Choroid plexus epithelial cell (primary cell): ENCODE measurements at places on chromosomes 12 and 14.
A peak's percentile ranks its signal among the peaks of the same experiment; 100 is the strongest.

DNA sequence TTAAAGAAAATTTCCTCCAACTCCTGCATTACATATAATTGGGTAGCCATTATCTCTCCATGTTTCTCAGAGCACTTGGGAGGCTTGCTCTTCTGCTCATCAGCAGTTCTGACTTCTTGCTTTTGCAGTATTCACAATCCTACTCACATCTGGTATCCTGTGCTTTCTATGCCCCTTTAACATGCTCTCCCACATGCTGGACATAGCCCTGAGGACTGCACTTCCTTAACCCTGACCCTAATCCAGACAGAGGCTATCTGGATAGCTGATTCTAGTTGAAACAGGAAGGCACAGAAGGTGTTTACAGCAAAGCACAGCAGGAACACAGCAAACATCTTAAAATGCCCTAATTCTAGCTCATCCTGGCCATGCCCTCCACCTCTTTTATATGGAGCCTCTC is 7.3 kb upstream of the CMAS start:
- DNase-seq = no peak

GRCh38 chr14:93977790-93978581 is 1.6 kb upstream of the ASB2 start:
- DNase-seq = no peak

- DNase-seq = no peak
These were observed 145.3 kb upstream of the GRIN2B start for GRCh38 chr12:14126692-14127091.

- no peak for DNase-seq
These were observed 20.7 kb downstream of the ADCY6 start for GRCh38 chr12:48768147-48768546.

DNA sequence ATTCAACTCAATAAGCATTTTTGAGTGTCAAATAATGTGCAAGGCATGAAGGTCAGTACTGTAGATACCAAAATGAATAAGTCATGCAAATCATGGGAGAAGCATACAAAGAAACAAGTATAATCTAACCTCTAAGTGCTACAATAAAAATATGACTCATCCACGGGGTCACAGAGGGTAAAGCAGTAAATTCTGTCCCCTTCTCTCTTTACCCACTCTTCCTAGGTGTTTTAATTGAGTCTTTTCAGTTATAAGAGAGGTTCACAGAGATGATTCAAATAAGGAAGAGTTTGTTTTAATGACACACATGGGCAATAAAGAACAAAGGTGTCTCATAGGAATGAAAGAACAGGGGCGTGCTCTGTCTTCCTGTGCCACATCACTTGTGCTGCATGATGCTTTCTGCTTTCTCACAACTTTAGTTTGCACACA is 71.5 kb upstream of the DAAM1 start:
- DNase-seq = no peak

DNA sequence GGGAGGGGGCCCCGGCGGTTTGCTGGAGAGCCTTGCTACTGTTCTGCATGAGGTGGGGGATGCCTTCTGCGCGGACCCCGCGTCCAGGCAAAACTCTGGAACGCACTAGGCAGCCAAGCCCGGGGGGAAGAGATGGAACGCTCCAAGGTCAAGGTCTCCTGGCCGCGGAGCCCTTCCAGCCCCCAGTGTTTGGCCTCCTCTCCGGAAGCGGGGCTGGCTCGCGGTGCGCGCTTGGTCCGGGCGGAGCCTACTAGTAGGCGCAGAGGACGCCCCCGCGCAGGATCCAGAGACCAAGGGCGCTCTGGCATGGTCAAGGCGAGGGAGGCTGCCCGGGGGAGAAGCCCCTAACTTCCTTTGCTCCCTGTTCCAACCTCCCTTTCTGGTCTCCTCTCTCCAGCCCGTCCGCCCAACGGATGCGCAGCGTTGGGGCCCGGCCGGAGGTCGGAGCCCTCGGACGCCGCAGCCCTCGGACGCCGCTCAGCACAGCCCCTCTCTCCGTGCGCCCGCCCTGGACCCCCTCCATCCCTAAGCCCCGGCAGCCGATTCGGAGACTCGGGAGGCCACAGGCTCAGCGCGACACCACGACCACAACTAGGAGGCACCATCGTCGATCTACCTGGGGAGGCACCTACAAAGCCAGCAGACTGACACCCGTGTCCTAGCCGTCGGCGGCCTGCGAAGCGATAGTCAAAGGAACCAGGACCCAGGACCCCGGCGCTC is 669 bp upstream of the KCNK13 start:
- no peak for DNase-seq

DNA sequence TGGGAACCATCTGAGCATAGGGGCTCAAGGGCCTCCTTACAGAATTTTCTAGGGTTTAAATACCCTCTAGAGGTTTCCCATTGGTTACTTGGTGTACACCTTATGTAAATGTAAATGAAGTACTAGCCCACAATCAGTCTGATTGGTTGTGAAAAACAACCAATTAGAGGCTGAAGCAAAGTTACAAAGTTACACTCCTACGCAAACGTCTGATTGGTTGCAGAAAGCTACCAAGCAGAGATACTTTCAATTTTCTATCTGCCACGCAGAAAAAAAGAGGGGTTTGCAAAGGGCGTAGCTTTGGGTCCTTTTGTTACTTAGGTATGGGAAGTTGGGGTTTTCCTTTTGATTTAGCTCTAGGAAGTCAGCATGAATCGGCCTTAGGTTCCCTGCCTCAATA is 1.8 kb upstream of the TMEM19 start:
- no peak for DNase-seq

DNA sequence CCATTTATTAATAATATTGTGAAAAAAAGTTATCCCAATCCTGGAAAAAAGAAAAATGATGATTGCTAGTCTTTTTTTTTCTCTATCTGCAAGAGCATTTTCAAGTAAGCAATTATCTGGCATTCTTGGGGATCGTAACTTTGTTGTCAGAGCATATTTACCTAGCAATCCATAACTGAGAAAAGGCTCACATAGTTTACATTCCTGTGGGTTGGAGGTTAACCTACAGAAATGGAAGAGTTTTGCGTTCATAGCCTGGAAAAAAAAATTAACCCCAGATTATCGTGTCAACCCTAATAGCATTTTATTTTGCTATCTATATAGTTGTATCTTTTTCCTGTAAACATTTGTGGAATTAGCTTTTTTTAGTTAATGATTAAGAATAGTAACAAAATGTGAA is 292.3 kb downstream of the DAD1 start:
- peak; percentile 90 for DNase-seq

DNA sequence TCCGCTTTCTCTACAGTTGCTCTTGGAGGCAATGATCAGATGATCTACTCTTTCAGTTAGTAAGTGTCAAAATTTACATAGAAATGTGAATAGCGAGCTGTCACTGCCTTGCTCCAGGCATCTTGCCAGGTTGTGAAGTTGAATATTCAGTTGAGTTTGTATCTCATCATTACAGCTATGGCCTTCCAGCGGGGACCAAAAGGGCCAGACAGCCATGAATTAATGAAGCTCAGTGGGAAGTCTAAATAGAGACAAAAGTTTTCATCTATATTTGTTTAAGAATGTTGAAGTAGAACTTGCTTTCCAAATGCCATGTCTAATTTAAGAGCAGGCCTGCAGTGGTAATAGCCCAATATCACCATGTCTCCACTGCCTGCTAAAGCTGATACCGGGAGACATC is 387.8 kb downstream of the FLRT2 start:
- DNase-seq = no peak

GRCh38 chr14:76904740-76905569 is 78.7 kb downstream of the LRRC74A start:
- peak; percentile 97 for DNase-seq

- DNase-seq = no peak
These were observed 129.3 kb upstream of the SSTR1 start for GRCh38 chr14:38078393-38078792.
